ENCODE measurements at places on chromosomes 13 and 19. TPM values are rescaled to one million over a fixed set of nuclear protein-coding genes. Genes with fewer than 3 reads are reported as not detected.

The URAD gene
- total RNA-seq: not detected

The SYCN gene
- total RNA-seq: not detected

The PCSK4 gene
- total RNA-seq: 1.6 TPM

The EMC10 gene
- 82.3 TPM for total RNA-seq

The ATCAY gene
- not detected for total RNA-seq

The SCN1B gene
- total RNA-seq: 73.6 TPM

The HCST gene
- total RNA-seq: 6.9 TPM

The PBX4 gene
- 0.35 TPM for total RNA-seq

The CBY2 gene
- not detected for total RNA-seq

The BLOC1S3 gene
- total RNA-seq: 6.1 TPM

The CLDN10 gene
- total RNA-seq: not detected

The KLK3 gene
- total RNA-seq: not detected

The USF2 gene
- 130 TPM for total RNA-seq

The CDX2 gene
- total RNA-seq: not detected

The ZNF154 gene
- total RNA-seq: 6.1 TPM

The PSPN gene
- total RNA-seq: 1.1 TPM

The CYP4F12 gene
- 2.2 TPM for total RNA-seq

The TUBB4A gene
- total RNA-seq: 0.94 TPM

The BEST2 gene
- not detected for total RNA-seq

The RNF113B gene
- total RNA-seq: not detected

The OR7D2 gene
- 0.21 TPM for total RNA-seq

The DNASE2 gene
- total RNA-seq: 19.9 TPM

Measured in left cardiac atrium (tissue), 4 donors.